ENCODE measurements at places on chromosomes 4 and X. TPM values are rescaled to one million over a fixed set of nuclear protein-coding genes. Genes with fewer than 3 reads are reported as not detected.

The CT45A1 gene
- not detected for total RNA-seq

The ETDA gene
- not detected for total RNA-seq

The APELA gene
- total RNA-seq = not detected

The TLR1 gene
- total RNA-seq = 4.6 TPM

The USP26 gene
- total RNA-seq = not detected

The IL9R gene
- total RNA-seq = 0.10 TPM

The BEND2 gene
- not detected for total RNA-seq

The CCDC110 gene
- 0.19 TPM for total RNA-seq
